ENCODE measurements at places on chromosomes 4 and X. TPM values are rescaled to one million over a fixed set of nuclear protein-coding genes. Genes with fewer than 3 reads are reported as not detected.

DNA sequence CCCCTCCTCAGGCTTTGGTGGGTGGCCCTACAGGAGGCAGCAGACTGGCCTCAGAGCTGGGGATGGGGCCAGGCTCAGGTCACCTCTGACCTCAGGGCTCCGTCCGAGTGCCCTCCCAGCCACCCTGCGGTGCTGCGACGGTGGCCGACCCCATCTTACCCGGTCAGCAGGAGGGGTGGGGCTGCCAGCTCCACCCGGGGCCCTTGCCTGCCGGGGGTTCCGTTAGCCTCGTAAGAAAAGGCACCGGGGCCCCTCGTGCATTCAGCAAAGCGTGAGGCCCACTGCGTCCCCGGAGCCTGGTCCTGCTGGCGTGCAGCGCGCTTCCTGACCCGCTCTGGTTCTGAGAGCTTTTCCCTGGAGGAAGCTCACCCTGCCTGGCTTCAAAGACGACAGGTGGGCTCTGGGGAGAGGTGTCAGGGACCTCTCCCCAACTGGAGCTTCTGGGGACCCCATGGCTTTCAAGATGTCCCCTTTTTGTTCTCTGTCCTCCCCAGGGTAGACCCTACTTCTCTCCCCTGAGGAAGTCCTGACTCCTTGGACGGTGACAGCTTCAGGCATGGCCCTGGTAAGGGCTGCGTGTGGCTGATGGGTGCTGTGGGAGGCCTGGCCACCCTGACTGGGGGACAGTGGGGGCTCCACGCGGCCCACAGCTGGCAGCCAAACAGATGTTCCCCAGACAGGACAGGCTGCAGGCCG, 15.9 kb downstream of the FGFRL1 start:
- no peak for DNase-seq

GRCh38 chr4:32735856-32736590, 2015.9 kb downstream of the PCDH7 start:
- no peak for DNase-seq

GRCh38 chr4:1531683-1532548, 125.7 kb upstream of the NKX1-1 start:
- no peak for DNase-seq

- DNase-seq = peak; percentile 4
These were observed 213.7 kb downstream of the FSTL5 start for GRCh38 chr4:161949946-161950725.

DNA sequence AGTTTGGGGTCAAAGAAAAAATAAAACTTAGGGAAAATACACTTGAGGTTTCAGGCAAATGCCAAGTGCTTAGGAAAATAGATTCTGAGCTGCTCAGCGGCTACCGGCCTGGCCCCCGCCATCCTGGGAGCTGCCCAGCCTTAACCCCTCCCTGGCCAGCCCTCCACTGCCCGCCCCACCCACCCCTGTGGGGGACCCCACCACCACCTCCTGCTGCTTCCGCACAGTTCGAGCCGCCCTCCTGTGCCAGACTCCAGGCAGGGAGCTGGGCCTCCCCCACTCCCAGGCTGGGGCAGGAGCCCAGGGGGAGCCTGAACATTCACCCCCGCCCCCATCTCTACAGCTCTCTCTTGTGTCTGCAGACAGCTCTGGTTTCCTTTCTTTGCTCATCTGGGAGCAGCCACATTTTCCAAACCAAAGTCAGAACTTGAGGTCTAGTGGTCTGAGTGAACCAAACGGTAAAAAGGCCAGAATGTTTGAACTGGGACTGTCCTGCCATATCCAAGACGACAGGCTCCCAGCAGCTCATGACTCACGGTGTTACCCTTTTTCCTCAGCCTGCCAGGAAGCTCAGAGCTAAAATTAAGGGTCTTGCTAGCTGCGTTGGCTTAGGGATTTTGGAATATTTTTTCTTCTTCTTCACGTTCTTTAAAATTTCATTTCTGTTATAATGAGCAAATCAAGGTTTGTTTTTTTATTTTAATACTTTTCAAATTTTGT, 4.7 kb upstream of the FGFR3 start:
- DNase-seq = no peak

DNA sequence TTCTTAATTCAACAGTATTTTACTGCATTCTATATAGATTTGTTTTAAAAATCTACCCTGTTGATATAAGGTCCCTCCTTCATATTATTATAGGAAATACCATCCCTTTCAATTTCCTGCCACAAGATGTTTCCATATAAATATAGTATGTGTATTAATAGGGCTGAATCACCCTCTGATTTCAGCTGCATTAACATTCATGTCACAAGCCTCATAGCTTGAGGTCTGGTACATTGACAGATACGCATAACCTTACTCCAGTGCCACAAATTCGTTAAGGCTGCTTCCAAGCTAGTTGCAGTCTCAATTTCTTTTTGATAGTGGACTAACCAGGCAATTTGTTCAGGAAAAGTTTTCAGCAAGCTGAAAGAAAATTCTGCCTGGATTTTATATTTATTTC, 128.4 kb downstream of the KLHL34 start:
- peak; percentile 7 for DNase-seq

GRCh38 chr4:76800902-76801301, 97.0 kb downstream of the SOWAHB start:
- no peak for DNase-seq

GRCh38 chr4:69830560-69831269, 29.2 kb downstream of the SULT1E1 start:
- DNase-seq = no peak

GRCh38 chr4:37216209-37216608, 28.3 kb upstream of the NWD2 start:
- DNase-seq = no peak

- DNase-seq = no peak
These were observed 277.9 kb downstream of the KLHL13 start for GRCh38 chrX:117838581-117839331.

- DNase-seq = no peak
These were observed 102.6 kb downstream of the AKAP4 start for GRCh38 chrX:50098241-50098640.

DNA sequence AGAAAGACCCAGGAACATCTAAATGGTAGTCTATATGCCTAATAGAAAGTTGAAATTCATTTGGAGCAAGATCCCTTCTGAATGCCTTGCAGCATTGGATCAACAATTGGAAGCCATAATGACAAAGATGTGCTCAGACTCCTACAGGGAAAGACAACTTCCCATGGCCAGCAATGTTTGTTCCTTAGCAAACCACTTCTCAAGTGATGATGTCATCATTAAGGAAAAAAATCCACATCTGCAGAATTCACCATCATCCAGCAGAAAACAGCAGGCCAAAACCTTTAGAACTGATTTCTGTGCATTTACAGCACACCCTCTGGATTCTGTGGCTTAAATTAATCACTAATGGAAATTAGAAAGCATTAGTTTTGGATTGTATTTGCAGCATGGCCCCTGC, 82.4 kb upstream of the ZIC3 start:
- no peak for DNase-seq

DNA sequence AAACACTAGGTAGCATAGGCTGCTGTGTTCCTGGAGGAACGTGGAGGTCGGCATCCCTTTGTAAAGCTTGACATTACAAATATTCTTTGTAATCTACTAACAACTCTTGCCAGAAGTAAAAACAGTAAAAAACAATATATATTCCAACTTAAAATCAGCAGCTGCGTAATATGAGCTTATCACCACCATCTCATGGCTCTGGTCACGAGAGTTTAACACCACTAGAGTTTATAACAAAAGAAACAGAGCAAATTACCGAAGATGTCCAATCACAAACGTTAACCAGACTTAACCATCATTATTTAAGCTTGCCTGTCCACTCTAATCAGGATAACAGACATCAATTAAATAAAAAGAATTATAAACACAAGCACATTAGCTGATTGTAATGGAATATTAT, 236.7 kb downstream of the PCDH7 start:
- no peak for DNase-seq

- peak; percentile 44 for DNase-seq
These were observed 505.4 kb upstream of the PITX2 start for GRCh38 chr4:111128327-111128726.

DNA sequence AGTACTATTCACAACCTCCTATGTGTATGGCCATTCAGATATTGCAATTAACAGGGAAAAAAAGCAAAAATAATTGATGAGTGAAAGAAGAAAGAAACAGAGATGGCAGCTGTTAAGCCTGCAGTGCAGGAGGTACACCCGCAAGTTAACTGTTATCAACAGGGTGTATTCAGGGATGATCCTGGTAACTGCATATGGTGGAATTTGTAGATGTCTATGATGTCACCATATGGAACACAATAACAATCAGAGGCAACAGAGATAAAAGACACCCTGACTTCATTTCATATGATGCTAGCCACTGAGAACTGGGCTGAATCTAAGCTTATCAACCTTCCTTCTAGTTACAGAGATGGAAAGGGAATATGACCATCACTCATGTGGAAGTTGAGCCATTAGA, 96.5 kb downstream of the PDGFC start:
- DNase-seq = no peak

DNA sequence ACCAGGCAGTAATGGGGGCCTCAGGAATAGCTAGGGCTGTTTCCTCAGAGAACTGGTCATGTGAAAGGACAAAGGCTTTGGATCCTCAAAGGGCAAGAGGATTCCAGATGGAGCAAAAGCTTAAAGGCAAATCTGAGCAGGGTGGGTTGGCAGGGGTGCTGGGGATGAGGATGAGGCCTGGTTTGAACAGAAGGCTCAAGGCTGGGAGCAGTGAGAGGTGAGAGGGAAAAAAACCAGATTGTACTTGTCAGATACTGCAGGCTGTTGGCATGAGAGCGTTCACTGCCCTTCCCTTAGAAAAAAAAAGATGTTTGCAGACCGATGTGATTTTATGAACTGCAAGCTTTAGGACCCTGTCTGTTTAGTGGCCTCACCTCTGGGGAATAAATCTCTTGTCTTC, 75.3 kb upstream of the PLAC1 start:
- peak; percentile 39 for DNase-seq

GRCh38 chr4:53191997-53192396, 173.9 kb downstream of the SCFD2 start:
- no peak for DNase-seq

- no peak for DNase-seq
These were observed 104.0 kb upstream of the WDR17 start for GRCh38 chr4:175961604-175962003.

DNA sequence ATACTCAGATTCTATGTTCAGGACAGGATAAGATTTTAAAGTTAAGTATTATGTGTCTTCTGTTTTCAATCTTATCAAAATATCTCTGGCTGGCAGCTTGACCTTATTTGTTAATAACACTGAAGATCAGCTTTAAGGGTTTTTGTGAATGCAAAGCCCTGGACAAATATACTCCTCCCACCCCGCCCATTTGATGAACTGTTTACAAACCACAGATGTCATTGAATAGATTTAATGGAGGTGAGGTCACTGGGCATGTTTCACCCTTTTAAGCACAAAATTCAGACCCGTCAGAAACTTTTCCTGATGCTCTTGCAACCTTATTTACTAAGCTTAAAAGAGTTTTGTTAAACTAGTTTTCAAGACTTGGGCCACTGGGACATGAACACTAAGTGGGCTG, 10.1 kb upstream of the CXCL8 start:
- peak; percentile 55 for DNase-seq

- no peak for DNase-seq
These were observed 44.0 kb upstream of the ABCG2 start for GRCh38 chr4:88202443-88202842.

GRCh38 chr4:56245547-56246232, 141.6 kb downstream of the AASDH start:
- DNase-seq = no peak

DNA sequence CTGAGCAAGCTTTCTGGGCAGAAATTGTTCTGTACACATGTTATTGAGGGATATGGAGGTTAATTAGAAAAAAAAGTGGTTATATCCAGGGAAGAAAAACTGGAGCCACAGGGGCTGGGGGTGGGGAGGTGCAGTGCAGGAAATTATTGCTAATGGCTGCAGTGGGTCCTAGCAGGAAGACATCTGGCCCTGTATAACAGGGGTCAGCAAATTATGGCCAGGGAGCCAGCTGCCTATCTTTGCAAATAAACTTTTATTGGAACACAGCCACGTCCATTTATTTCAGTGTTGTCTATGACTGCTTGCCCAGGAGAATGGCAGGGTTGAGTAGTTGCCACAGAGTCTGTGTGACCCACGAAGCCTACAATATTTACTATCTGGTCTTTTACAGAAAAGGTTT, 23.4 kb upstream of the PRPS2 start:
- no peak for DNase-seq

- no peak for DNase-seq
These were observed 363.7 kb downstream of the ADAM29 start for GRCh38 chr4:175281894-175282293.

DNA sequence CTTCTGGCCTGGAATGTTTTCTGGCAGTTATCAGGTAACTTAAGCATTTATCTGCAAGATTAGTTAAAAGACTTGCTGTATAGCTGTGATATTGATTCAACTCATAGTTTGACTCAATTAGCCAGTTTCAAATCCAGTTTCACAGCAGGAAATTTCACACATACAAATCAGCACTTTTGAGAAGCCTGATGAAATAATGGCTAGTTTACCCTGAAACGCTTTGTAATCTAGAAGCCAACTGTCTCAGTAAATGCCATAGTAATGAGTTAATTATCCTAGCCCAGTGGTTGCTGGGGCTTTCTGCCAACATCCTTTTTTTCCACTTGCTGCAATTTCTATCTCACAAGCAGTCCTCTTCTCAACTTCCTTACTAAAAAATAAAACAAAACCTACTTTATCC, 53.1 kb downstream of the ARHGEF38 start:
- DNase-seq = peak; percentile 35

The TMEM144 gene
- 7.3 TPM for total RNA-seq

The TRPC5OS gene
- not detected for total RNA-seq

The SOWAHD gene
- not detected for total RNA-seq

The SLBP gene
- total RNA-seq = 69.6 TPM

The F11 gene
- not detected for total RNA-seq

The ANKRD17 gene
- total RNA-seq = 53.5 TPM

All from fibroblast of villous mesenchyme (primary cell).